ENCODE measurements at places on chromosomes 6 and 20. TPM values are rescaled to one million over a fixed set of nuclear protein-coding genes. Genes with fewer than 3 reads are reported as not detected.
A peak's percentile ranks its signal among the peaks of the same experiment; 100 is the strongest.

GRCh38 chr6:11650025-11650696 is 112.6 kb downstream of the TMEM170B start:
- no peak overlapping the region for H3K27ac ChIP-seq
- no peaks in the 10 kb centered on the region for H3K36me3 ChIP-seq
- H3K4me1 ChIP-seq = no peaks in the 10 kb centered on the region
- H3K4me3 ChIP-seq = no peak overlapping the region

- no peaks in the 10 kb centered on the region for H3K27me3 ChIP-seq
- no peaks in the 10 kb centered on the region for H3K36me3 ChIP-seq
- H3K4me1 ChIP-seq = no peaks in the 10 kb centered on the region
- H3K4me3 ChIP-seq = no peak overlapping the region
These were observed 24.8 kb upstream of the SYNDIG1 start for GRCh38 chr20:24444526-24445190.

The DYNLRB1 gene
- 298 TPM for polyA plus RNA-seq

DNA sequence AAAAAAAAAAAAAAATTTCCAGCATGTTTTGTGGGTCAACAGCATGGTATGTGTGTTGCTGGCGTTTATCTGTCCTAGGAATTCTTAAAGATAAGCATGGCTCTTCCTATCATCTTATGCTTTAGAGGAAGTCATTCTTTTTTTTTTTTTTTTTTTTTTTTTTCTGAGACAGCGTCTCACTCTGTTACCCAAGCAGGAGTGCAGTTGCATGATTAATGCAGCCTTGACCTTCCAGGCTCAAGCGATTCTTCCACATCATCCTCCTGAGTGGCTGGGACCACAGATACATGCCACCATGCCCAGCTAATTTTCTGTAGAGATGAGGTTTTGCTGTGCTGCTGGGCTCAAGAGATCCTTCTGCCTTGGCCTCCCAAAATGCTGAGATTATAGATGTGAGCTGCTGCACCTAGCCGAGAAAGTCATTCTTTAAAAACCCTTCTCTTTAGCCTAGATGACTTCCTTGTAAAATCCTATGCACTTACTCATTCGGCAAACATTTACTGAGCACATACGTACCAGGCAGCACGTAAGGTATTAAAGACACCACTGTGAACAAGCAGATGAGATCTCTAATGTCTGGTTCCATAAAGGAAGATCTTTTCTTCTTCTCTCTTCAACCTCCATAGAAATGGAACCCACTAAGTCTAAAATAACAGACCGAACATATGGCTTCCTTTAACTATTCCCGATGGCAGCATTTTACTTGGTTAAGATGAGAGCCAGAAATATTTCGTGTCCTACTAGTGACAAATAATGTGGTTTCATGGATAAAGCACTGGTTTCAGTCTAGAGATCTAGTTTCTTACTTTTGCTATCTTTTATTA is 122.4 kb downstream of the RIN2 start:
- no peaks in the 10 kb centered on the region for H3K4me1 ChIP-seq
- H3K27ac ChIP-seq = no peak overlapping the region
- H3K4me3 ChIP-seq = no peak overlapping the region

DNA sequence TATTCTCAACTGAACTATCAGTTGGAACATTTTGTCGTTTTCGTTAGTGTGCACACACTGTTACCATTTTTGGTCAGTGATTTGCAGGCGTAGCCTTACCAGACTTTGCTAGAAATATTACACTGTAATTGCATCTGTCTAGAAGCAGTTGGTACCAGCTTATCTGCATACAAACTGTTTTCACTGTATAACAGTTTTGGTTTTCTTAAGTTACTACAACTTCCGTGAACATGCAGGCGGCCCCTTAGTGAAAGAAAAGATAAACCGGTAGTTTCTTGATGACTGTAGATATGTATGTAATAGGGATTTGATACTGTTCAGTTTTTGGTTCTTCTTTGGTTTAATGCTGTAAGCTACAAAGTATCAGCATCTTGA is 1.3 kb downstream of the DSTN start:
- peaks cover 3% of the 10 kb centered on the region for H3K4me1 ChIP-seq
- H3K36me3 ChIP-seq = peaks cover 3% of the 10 kb centered on the region
- peak overlapping the region; percentile 97 for H3K4me3 ChIP-seq
- peak overlapping the region; percentile 93 for H3K27ac ChIP-seq
- H3K27me3 ChIP-seq = no peaks in the 10 kb centered on the region
- no peak for DNase-seq

DNA sequence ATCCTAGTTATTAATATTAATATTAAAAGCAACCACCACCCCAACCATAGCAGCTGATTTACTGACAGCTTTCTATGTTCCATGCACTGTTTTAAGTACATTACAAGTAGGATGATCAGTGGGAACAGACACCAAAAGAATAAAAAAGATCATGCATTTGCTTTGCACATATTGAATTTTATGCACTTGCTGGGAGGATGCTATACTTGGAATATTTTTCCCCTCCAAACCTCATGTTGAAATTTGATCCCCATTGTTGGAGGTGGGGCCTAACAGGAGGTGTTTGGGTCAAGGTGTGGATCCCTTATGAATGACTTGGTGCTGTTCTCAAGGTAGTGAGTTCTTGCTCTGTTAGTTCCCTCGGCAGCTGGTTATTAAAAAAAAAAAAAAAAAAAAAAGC is 178.9 kb upstream of the MYLIP start:
- no peaks in the 10 kb centered on the region for H3K27me3 ChIP-seq
- no peak overlapping the region for H3K27ac ChIP-seq
- no peaks in the 10 kb centered on the region for H3K36me3 ChIP-seq
- H3K4me3 ChIP-seq = no peak overlapping the region
- DNase-seq = no peak
- H3K4me1 ChIP-seq = peaks cover 30% of the 10 kb centered on the region

- no peaks in the 10 kb centered on the region for H3K27me3 ChIP-seq
- no peaks in the 10 kb centered on the region for H3K36me3 ChIP-seq
- DNase-seq = no peak
- no peaks in the 10 kb centered on the region for H3K4me1 ChIP-seq
- H3K27ac ChIP-seq = no peak overlapping the region
These were observed 93.6 kb upstream of the CNKSR3 start for GRCh38 chr6:154604119-154604518.

DNA sequence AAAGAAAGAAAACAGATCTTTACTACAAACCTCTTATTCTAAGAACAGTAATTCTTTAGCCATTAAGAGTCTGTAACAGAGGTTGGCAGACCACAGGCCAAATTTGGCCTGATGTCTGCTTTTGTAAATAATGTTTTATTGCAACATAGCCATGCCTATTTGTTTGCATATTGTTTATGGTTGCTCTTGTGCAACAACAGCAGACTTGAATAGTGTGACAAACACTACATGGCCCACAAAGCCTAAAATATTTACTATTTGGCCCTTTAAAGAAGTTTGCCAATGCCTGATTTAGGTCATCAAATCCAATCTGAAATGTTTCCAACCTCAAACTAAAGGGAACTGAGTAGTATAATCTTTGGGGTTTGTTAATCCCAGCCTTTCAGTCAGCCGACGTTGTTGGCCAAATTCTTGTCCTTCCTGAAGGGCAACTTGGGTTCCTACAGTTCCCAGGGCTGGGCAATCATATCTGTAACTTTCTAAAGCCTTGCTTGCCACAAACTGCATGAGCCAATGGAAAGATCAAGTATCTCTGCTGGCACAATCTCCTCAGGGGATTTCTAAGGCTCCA is 33.9 kb upstream of the TBC1D20 start:
- no peak overlapping the region for H3K4me3 ChIP-seq
- no peak overlapping the region for H3K27ac ChIP-seq
- peaks cover 77% of the 10 kb centered on the region for H3K36me3 ChIP-seq

DNA sequence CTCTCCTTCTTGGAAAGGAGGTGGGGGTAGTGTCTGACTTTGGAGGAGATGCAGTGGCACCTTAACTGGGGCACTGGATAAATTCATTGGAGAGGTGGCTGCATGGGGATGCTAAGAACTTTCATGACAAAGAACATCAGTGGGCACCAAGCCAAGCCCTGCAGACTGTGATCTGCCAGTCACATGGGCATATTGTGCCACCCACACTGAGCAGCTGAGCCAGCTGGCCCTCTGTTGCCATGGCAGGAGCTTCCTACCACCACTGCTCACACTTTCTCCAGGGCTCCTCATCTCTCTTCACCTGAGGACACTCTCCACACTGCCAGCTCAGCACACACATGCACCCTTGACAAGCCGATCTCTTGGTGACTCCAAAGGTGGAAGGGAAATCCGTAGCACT is 715.6 kb downstream of the QKI start:
- no peaks in the 10 kb centered on the region for H3K27me3 ChIP-seq
- H3K36me3 ChIP-seq = no peaks in the 10 kb centered on the region
- no peaks in the 10 kb centered on the region for H3K4me1 ChIP-seq

The SLC17A3 gene
- not detected for polyA plus RNA-seq

DNA sequence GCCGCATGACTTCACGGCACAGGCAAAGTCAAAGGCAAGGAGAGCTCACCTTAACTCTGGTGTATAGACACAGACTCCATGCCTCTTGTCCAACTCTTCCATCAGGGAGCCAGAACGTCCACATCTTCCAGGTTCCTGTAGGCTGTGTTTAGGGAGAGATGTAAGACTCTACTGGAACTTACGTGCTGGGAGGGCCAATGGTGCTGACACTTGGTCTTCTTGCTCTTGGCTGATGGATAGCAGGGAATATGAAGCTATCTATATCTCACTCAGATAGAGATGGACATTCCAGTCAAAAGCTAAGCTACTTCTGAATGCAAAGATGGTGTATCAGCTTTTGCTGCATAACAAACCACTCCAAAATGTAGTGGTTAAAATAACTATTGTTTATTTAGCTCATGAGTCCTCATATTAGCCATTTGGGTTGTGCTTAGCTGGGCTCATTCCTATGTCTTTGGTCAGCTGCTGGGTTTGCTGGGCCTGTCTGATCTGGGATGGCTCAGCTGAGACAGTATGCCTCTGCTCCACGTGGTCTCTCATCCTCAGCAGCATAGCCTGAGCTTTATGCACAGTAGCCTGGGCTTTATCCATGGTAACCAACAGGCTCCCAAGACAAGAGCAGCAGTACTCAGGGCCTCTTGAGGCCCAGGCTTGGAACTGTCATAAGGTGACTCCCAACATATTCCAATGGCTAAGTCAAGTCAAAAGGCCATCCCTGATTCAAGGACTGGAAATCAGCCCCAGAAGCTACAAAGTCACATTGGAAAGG is 111.6 kb downstream of the SNX5 start:
- H3K4me1 ChIP-seq = peaks cover 3% of the 10 kb centered on the region
- no peaks in the 10 kb centered on the region for H3K36me3 ChIP-seq

DNA sequence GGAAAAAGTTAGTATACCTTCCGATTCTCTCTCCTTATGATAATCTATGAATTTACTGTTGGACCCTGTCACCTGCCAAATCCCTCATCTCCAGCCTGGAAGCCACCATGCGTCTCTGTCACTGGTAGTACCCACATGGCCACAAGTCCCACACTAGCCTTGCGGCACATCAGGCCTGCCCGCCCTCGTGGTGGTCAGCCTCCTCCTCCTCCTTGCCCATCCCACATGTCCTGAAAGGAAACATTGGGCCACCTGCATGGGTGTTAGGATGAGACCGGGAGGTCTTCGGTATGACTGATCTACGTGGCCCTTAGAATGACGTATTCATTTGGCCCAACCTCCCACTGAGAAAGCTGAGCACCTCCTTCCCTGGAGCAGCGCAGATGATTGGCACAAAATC is 37.0 kb upstream of the QKI start:
- H3K27ac ChIP-seq = no peak overlapping the region
- no peak overlapping the region for H3K4me3 ChIP-seq
- DNase-seq = no peak
- H3K36me3 ChIP-seq = no peaks in the 10 kb centered on the region
- no peaks in the 10 kb centered on the region for H3K27me3 ChIP-seq
- no peaks in the 10 kb centered on the region for H3K4me1 ChIP-seq

The MKKS gene
- 10.1 TPM for polyA plus RNA-seq

GRCh38 chr20:64030371-64031134 is 5.4 kb upstream of the C20orf204 start:
- H3K27me3 ChIP-seq = no peaks in the 10 kb centered on the region
- no peak overlapping the region for H3K27ac ChIP-seq
- no peak for DNase-seq
- peaks cover 68% of the 10 kb centered on the region for H3K36me3 ChIP-seq
- H3K4me1 ChIP-seq = peaks cover 17% of the 10 kb centered on the region

DNA sequence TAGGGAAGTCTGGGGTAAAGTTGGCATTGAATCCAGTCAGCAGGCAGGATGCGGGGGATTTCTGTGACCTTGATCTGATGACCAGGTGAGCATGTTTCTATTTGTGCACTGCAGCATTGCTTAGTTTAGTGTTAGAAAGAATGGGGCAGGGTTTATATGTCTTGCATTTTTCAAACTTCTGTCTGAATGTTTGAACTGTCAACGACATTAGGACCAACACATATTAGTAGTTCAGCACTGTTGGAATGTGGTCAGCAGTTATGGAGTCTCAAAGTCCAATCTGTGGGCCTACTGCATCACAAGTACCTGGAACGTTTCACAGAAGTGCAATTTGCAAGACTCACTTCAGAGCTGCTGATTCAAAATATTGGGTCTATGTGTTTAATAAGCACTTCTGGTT is 276.6 kb upstream of the BMP2 start:
- DNase-seq = no peak
- no peaks in the 10 kb centered on the region for H3K27me3 ChIP-seq

DNA sequence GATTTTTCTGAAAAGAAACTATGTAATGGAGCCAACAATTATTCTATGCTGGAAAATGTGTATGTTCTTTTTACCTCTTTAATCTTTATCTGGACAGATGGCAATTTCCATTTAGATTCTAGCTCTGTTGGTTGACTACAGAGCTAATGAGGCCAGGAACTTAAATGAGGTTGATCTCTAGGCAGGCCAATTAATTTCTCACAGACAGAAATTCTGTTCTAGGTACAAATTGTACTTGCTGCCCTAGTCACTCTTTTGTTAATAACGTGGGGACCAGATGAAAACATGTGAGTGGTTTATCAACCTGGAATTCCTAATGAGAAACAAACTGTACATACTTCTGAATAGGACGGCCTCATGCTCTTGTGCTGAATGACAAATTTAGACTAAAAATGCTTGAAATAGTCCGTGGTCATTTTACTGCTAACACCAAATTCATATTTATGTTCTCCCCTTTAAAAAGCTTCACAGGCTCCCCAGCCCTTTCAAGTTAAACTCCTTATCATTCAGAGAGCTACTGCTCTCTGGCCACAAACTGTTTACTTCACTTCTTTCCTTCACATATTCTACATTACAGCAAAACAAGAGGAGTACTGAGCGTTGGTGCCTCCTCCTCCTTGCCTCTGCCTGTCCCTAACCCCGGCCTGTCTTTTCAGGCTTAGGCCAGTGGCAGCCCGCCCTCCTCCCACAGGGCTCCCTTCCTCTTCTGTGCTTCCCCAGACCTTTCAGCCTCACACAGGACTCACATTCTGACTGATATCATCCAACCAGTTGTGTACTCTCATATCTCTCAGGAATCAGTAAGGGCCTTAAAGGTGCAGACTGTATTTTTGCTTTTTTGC is 41.4 kb downstream of the DTNBP1 start:
- H3K27me3 ChIP-seq = no peaks in the 10 kb centered on the region
- H3K4me3 ChIP-seq = no peak overlapping the region
- H3K27ac ChIP-seq = peak overlapping the region; percentile 9
- no peaks in the 10 kb centered on the region for H3K36me3 ChIP-seq
- peak; percentile 52 for DNase-seq

Data from SK-N-SH (cell line).